ENCODE measurements at places on chromosomes 4 and X.
A peak's percentile ranks its signal among the peaks of the same experiment; 100 is the strongest.

DNA sequence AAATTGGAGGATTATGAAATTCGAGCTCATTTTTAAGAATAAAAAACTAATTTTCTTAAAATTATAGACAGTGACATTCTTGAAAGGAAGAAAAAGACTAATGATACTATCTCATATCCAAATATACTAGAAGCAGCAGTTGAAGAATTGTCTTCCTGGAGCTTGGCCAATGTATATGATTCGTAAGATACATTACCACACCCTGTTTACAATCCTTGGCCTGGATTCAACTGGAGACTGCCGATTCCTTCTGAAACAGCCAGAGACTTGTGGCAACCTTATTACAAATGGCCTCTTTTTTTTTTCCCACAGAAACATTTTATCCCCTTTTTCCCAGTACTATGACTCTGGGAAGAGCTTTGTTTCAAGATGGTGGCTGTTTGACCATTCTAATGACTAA, 571.2 kb upstream of the FAT1 start:
- DNase-seq = peak; percentile 91

GRCh38 chr4:144316869-144317268, 176.4 kb upstream of the GYPA start:
- no peak for DNase-seq

DNA sequence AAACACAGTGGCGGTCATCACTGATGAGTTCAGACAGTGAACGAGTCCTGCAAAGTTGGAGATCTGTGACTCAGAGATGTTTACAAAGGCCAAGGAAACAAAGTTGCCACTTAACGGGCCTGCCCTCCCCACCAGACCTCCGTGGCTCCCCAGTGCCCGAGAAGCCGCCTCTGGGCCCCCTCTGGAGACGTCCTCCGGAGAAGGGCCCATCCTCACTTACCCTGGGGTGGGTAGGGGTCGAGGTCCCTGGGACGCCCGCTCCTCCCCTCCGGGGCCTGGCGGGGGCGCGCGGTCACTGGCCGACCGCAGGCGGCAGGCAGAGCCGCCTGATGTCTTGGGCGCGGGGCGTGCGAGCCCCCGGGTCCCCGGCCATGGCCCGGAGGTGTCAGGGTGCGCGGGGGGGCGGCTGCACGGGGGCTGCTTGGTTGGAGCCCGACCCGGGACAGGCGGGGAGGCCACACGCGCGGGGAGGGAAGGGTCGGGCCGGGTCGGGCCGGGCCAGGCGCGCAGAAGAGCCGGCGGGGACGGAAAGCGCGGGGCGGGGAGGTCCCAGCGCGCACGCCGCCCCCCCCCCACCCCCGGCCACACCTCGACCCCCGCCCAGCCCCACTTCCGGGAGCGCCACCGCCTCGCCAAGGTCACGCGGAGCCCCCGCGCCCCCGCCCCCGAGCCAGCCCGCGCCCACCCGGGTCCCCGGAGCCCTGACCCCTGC, 529 bp downstream of the DHRSX start:
- DNase-seq = peak; percentile 41

GRCh38 chr4:184262901-184263300, 45.2 kb upstream of the ENPP6 start:
- peak; percentile 17 for DNase-seq

DNA sequence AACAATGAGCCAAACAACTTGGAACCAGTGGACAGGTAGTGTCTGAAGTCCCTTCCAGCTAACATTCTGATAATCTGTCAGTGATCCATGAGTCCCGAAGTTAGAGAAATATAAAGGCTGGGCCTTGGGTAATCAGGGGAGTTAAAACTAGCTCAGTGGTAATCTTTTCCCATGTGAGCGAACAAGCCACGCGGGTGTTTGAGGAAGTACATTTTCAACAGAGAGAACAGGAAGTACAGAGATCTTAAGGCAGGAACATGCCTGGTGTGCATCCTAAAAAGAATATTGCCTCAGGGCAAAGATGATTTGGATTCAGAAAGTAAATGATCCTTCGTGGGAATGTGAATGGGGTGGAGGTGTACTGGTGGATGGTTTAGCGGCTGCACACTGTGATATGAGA, 42.9 kb downstream of the FNIP2 start:
- no peak for DNase-seq

Measured in fibroblast of skin of right quadriceps (primary cell).